Esophagus squamous epithelium (tissue), 5 donors: ENCODE measurements at places on chromosomes 2 and 18. TPM values are rescaled to one million over a fixed set of nuclear protein-coding genes. Genes with fewer than 3 reads are reported as not detected.

Gene CDKL4
- not detected for total RNA-seq

- DNase-seq: no peak
Observed at GRCh38 chr2:229339618-229340017, 68.5 kb upstream of the PID1 start.

- no peak for DNase-seq
Observed at GRCh38 chr2:55137024-55137958, 87.0 kb upstream of the RTN4 start.

DNA sequence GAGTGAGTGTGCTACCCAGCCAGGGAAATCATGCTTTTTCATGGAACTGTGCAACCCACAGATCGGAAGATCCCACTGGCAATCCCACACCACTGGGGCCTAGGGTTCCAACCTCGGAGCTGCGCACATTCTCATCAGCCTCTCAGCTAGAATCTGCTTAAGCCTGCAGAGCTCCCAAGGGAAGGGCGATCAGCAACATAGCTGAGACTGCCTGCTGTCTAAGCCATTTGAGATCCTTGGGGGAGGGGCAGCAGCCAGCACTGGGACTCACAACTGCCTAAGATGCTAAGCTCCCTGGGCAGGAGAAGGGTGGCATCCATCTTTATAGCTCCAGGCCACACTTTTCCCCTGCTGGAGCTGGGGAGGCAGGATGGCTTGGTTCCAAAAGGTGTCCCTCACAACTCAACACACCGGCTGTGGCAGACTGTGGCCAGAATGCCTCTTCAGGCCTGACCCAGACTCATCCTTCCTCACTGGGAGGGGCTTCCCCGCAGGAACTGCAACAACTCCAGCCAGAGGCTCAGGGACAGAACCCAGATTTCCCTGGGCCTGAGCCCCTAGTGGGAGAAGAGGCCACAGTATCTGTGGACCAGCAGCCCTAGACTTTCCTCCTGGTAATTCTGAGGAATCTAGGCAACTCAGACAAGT, 1133.3 kb upstream of the PIK3C3 start:
- no peak for DNase-seq
